ENCODE measurements at places on chromosomes 16 and 17. TPM values are rescaled to one million over a fixed set of nuclear protein-coding genes. Genes with fewer than 3 reads are reported as not detected.

DNA sequence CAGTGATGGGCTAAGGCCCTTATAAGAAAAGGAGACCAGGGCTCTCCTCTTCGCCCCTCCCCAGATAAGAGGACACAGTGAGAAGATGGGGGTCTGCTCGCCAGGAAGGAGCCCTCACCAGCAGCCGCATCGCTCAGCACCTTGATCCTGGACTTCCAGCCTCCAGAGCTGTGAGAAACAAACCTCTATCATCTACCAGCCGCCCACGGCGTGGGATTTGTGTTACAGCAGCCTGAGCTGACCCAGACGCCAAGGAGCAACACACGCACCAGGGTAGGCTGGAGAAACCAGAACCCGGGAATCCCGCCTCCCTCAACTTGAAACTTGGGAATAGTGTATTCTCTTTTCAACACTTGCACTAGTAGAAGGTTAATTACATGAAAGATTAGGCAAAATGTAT, 4.2 kb upstream of the ZG16B start:
- no peak overlapping the region for H3K4me3 ChIP-seq
- H3K27ac ChIP-seq = no peak overlapping the region
- no peaks in the 10 kb centered on the region for H3K4me1 ChIP-seq
- no peaks in the 10 kb centered on the region for H3K36me3 ChIP-seq

- H3K36me3 ChIP-seq = no peaks in the 10 kb centered on the region
- H3K4me1 ChIP-seq = no peaks in the 10 kb centered on the region
- no peak overlapping the region for H3K27ac ChIP-seq
- H3K4me3 ChIP-seq = no peak overlapping the region
- H3K27me3 ChIP-seq = no peaks in the 10 kb centered on the region
Observed at GRCh38 chr17:58121925-58122324, 26.3 kb upstream of the OR4D1 start.

DNA sequence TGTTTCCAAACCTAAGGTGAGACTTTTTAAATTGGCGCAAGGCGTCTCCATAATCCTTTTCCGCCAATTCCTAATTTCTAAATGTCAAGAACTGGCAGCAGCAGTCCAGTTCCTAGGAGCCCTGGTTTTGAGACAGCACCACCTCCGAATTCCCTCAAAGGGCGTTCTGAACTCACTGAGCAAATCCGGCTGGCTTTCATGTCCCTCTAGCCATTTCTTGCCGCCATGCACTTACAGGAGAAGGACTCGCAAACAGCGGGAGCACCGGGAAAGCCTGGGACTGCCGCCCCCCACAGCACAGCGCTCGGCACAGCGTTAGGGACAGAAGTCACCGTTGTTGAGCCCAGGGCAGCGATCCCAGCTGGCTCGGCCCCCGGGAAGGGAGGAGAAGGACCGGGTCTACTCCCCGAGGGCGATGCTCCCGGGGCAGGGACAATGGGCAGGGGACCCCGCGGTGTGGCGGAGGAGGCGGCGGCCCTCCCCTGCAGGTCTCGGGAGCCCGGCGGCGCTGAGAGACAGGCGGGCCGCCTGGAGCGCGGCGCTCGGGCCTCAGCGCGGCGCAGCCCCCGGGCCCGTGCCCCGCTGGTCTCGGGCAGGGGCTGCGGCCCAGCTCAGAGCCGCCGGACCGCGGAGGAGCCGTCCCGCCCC, 545 bp downstream of the ARHGAP17 start:
- peak; percentile 73 for DNase-seq
- H3K4me3 ChIP-seq = peak overlapping the region; percentile 89
- no peaks in the 10 kb centered on the region for H3K4me1 ChIP-seq
- H3K27ac ChIP-seq = peak overlapping the region; percentile 35
- no peaks in the 10 kb centered on the region for H3K36me3 ChIP-seq
- no peaks in the 10 kb centered on the region for H3K27me3 ChIP-seq

GRCh38 chr16:77840673-77841501, 52.5 kb downstream of the VAT1L start:
- H3K27me3 ChIP-seq = no peaks in the 10 kb centered on the region
- H3K4me1 ChIP-seq = no peaks in the 10 kb centered on the region
- no peak for DNase-seq
- no peak overlapping the region for H3K27ac ChIP-seq

The ASGR1 gene
- total RNA-seq = 10.8 TPM

DNA sequence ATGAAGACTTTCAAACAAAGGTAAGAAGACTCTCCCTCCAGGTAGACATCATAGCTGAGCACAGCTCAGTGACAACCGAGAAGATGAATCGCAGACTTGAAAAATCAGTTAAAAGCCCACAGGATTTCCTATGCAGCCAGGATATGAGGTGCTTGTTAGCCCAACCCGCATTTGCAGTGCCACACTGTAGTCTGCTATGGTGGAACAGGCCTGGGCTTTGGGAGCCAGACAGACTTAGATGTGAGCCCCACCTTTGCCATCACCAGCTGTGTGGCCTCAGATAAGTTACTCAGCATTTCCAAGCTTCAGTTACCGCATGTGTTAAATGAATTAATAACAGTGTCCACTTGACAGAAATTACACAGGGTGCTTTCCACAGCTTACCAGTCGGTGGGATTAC, 204.4 kb upstream of the HS3ST3A1 start:
- H3K36me3 ChIP-seq = no peaks in the 10 kb centered on the region
- H3K4me1 ChIP-seq = no peaks in the 10 kb centered on the region
- DNase-seq = no peak
- H3K27me3 ChIP-seq = no peaks in the 10 kb centered on the region
- H3K4me3 ChIP-seq = no peak overlapping the region
- H3K27ac ChIP-seq = no peak overlapping the region

DNA sequence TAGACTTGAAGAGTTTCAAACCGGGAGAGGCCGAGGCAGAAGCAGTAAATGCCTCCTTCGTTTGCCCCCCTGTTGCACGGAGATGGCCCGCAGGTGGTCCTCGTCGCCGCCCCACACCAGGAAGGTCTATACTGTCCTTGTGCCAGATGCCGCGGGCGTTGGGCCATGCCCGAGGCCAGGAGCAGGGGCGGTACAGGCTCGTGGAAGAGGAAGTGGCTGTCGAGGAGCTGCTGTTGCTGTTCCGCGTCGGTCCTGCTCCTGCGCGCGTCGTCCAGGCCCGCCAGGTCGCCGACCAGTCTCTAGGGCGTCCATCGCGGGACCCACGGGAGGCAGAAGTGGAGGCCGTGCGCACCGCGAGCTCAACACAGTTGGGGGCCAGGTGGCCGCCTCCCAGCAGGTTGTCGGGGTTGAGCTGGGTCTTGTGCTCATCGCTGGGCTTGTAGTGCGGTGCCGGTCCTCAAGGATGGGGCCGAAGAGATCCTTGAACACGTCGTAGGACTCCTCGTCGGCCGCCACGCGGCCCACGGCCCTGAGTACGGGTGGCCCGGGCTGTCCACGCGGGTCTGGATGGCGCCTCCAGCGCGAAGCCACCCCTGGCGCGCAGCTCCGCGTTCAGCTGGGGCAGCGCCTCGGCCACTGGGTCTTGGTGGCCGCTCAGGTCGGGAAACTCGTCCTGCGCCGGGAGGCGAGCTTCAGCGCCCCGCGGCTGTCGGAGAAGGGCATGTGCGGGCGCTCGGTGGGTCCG, 13.1 kb upstream of the C16orf87 start:
- no peak overlapping the region for H3K27ac ChIP-seq
- no peak for DNase-seq
- H3K4me1 ChIP-seq = no peaks in the 10 kb centered on the region
- no peaks in the 10 kb centered on the region for H3K36me3 ChIP-seq

The SPATA22 gene
- total RNA-seq = not detected

The FASN gene
- total RNA-seq = 559 TPM

- H3K36me3 ChIP-seq = no peaks in the 10 kb centered on the region
- no peak overlapping the region for H3K4me3 ChIP-seq
- no peaks in the 10 kb centered on the region for H3K4me1 ChIP-seq
- H3K27ac ChIP-seq = no peak overlapping the region
- no peak for DNase-seq
Observed at GRCh38 chr16:1433756-1434155, 2.9 kb downstream of the PERCC1 start.

The DDX28 gene
- 17.2 TPM for total RNA-seq

- no peak overlapping the region for H3K4me3 ChIP-seq
- H3K27me3 ChIP-seq = no peaks in the 10 kb centered on the region
- no peak overlapping the region for H3K27ac ChIP-seq
- no peak for DNase-seq
- peaks cover 62% of the 10 kb centered on the region for H3K4me1 ChIP-seq
Observed at GRCh38 chr17:77433385-77434135, 292.8 kb downstream of the SEC14L1 start.

DNA sequence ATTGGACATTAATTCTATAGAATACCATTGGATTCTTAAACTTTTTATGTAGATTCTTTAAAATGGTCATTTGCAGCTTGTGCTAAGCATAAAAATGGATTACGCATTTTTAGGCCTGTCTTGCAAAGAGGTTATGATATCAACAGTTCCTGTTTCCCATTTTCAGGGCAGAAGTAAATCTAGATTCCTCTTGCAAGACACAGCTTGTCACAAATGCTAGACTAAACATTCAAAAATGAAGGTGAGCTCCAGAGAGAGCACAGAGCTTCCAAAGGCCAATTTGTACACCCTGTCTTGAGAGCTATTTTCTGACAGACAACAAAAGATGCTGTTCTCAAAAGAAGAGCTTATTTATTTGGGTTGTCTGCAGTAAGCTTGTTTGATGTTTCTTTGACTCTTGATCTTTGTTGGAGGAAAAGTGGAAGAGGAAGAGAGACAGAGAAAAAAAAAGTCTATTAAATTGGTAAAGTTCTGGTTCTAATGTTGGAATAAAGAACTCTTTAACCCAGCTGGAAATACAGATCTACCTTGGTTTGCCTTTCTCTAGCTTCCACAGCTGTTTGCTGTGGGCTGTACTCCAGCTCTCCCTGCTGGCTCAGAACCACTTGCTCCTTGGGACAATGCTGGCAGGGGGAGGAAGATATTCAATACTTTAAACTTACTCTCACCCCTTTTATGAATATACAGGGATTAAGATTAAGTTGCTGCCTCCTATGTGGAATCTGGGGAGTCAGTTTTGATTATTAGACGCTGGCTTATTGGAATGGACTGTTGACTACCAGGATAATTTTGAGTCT, 651.8 kb downstream of the CDH11 start:
- H3K4me1 ChIP-seq = no peaks in the 10 kb centered on the region
- H3K4me3 ChIP-seq = no peak overlapping the region

The KRT20 gene
- total RNA-seq = not detected

The TSPAN10 gene
- total RNA-seq = 0.96 TPM

- peaks cover 22% of the 10 kb centered on the region for H3K36me3 ChIP-seq
- H3K27ac ChIP-seq = no peak overlapping the region
- H3K4me1 ChIP-seq = no peaks in the 10 kb centered on the region
- DNase-seq = no peak
- no peaks in the 10 kb centered on the region for H3K27me3 ChIP-seq
- H3K4me3 ChIP-seq = no peak overlapping the region
Observed at GRCh38 chr17:78053777-78054468, 74.6 kb downstream of the TMC6 start.

DNA sequence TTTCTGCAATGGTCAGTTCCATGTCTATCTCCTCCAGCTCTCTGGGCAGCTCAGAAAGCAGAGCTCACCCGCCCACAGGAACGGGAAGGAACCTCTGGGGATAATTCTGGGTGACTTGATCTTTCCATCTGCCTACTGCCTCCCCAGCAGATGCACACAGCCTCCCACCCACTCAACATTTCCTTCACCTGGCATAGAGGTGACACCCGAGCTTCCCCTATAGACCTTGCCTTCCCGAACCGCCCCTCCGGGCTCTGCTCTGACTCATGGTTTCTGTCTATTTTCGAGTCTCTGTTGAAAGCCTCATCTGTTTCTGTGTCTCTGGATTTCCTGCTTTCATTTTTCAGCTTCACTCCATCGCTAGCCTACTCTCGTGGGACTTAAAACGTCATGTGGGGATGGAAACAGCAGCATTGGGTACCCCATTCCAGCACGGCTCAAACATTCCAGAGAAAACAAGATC, 11.4 kb downstream of the GGA3 start:
- H3K36me3 ChIP-seq = 0 out of 2 replicates have a peak, but pooled peaks cover 2% of the 10 kb centered on the region
- peaks cover 2% of the 10 kb centered on the region for H3K4me1 ChIP-seq
- H3K27me3 ChIP-seq = no peaks in the 10 kb centered on the region
- H3K4me3 ChIP-seq = no peak overlapping the region

GRCh38 chr17:44346064-44346844, 1.2 kb downstream of the GRN start:
- H3K4me1 ChIP-seq = no peaks in the 10 kb centered on the region
- no peaks in the 10 kb centered on the region for H3K36me3 ChIP-seq
- H3K27ac ChIP-seq = no peak overlapping the region
- H3K27me3 ChIP-seq = no peaks in the 10 kb centered on the region
- H3K4me3 ChIP-seq = peak overlapping the region; percentile 80
- no peak for DNase-seq

DNA sequence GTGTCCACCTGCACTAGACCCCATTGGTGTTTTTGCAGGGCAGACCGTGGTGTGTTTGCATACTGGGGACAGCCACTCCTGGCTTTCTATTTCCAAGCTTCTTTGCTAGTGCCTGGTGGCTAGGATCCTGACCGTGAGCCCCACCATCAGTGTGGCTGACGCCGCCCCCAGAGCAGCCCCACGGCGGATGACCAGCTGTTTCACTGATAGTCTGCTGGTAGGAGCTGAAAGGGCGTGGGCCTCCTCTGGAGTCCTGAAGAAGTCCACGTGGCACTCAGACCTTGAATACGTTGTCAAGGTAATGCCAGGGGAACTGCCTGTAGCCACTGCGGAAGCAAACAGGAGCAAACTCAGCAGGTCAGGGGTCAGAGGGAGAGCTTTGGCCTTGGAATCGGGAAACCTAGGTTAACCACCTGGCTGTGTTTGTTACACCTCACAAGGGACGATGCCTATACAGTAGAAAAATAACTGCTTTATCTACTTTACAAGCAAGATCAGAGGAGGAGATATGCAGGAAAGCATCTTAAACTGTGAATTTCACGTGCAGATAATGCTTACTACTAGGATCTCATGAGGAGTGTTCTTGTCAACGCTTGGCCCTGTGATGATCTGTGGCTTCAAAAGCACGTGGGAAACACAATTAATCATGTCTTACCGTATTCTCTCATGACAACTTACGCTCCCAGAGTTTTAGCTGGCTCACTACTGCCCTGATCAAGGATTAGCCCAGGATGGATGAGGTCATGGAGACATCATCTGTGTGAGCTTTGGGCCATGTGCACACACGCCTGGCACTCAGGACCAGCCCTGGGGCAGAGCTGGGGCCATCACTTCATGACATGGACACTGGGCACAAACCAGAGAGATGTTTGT, 30.3 kb downstream of the ALDH3A2 start:
- DNase-seq = no peak
- H3K27me3 ChIP-seq = no peaks in the 10 kb centered on the region
- H3K36me3 ChIP-seq = peaks cover 8% of the 10 kb centered on the region
- no peak overlapping the region for H3K4me3 ChIP-seq
- H3K27ac ChIP-seq = no peak overlapping the region

GRCh38 chr17:21094298-21094704, 32.5 kb upstream of the DHRS7B start:
- H3K36me3 ChIP-seq = no peaks in the 10 kb centered on the region
- no peaks in the 10 kb centered on the region for H3K4me1 ChIP-seq
- no peak overlapping the region for H3K27ac ChIP-seq
- H3K4me3 ChIP-seq = no peak overlapping the region
- H3K27me3 ChIP-seq = no peaks in the 10 kb centered on the region
- no peak for DNase-seq
